ENCODE measurements at places on chromosomes 4 and X.

- DNase-seq = peak; percentile 68
Measured at GRCh38 chr4:169282429-169283113, 11.8 kb upstream of the SH3RF1 start.

DNA sequence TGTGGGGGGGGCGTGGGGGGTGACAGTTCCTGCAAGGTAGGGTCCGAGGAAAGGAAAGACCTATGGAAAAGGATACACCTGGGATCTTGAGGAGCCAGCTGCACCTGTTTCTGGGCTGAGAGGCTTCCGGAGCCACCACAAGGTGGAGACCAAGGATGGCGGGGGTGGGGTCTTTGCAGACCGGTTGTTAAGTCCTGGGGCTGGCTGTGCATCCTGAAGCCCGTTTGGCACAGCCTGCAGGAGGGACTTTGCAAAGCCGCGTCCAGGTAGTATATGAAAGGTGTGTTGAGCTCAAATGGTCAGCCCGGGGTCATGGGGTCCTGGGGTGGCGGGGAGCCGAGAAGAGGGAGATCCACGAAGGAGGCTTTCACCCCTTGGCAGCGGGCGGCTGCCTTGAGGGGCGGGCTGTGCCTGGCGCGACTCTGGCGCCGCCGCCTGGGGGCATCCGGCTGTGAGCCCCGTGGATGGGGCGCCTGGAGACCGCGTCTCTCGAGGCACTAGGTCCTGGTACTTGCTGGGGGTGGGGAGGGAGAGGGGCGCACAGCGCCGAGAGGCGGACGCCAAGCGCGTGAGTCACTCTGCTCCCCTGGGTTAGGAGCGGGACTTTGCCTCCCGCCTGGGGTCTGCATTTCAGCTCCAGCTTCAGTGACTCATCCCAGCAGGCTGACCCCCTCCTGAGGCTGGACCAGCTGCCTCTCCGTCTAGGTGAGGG lies 58.2 kb upstream of the DYNLT3 start:
- DNase-seq = no peak

- DNase-seq = no peak
Measured at GRCh38 chr4:184475498-184475897, 1.1 kb upstream of the IRF2 start.

DNA sequence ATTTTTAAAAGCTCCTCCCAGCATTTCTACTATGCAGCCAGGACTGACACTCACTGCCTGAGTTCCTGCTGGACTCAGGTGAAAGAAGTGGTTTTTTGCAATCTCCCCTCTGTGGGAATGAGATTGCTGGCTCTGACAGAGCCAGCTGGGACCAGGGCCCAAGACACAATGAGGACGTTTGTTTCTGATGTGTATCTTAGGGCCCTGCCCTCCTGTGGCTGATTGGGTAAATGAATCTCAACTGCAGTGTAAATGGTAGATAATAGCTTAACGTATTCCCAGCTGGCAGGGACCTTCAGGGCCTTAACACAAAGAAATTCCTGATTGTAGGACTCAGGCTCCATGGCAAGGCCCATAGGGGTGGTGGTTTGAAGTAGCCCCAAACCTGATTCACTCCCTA lies 85.8 kb upstream of the PRPS1 start:
- no peak for DNase-seq

- no peak for DNase-seq
Measured at GRCh38 chr4:69830192-69830559, 29.8 kb downstream of the SULT1E1 start.

DNA sequence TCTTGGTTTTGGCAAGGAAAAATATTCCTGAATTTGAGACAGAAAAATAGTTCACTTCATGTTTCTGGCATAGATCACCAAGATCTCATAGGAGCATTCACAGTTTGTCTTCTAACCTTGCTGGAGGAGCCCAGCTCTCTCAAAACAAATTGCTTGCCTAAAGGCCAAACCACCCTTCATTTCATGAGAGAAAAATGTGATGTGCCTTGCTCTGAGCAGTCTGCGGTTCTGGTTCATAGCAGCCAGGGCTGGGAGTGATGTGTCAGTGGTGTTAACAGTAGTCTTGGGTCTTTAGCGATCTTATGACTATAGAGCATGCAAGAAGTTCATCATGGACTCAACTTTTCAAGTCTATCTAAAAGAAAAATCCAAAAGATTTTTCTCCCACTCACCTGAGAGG lies 183.3 kb downstream of the DCLK2 start:
- no peak for DNase-seq

DNA sequence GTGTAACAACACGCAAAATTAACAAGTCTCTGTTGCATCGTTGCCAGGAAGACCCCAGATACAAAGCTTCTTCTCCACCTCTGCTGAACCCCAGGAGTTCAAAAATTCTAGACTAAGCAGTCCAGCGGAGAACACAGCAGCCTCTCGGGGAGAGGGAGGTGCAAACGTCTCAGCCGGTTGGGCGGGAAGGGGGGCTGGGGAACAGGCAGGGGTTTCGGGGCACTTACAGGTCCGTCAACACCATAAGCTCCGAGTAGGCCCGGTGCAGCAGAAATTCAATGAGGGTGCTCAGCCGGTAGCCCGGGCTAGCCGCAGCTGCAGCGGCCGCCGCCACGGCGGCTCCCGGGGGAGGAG lies 394 bp downstream of the MED14 start:
- DNase-seq = no peak

GRCh38 chrX:104284507-104284906 lies 29.8 kb upstream of the ESX1 start:
- DNase-seq = no peak

DNA sequence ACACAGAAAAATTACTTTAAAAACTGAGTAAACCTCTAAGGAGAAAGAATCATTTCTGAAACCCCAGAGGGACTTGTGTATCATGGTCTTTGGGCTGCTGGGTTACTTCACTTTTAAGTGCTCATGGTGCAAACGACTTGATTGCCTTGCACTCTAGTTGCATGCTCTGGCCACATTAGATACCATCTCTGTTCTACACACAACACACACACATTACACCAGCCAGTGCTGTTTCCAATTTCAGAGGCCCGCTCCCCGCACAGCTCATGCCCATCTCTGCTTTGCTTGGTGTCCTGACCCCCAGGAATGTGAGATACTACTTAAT lies 2.1 kb downstream of the PPP3CA start:
- DNase-seq = no peak

DNA sequence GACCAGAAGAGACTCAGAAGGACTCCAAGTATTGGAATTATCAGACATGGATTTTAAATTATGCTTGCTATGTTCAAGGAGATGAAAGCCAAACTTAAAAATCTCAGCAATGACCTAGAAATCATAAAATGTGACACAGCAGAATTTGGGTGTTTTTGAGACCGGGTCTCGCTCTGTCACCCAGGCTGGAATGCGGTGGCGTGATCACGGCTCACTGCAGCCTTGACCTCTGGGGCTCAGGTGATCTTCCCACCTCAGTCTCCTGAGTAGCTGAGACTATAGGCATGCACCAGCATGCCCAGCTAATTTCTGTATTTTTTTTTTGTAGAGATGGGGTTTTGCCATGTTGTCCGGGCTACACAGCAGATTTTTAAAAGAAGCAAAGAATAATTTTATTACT lies 12.7 kb downstream of the TAB3 start:
- no peak for DNase-seq

DNA sequence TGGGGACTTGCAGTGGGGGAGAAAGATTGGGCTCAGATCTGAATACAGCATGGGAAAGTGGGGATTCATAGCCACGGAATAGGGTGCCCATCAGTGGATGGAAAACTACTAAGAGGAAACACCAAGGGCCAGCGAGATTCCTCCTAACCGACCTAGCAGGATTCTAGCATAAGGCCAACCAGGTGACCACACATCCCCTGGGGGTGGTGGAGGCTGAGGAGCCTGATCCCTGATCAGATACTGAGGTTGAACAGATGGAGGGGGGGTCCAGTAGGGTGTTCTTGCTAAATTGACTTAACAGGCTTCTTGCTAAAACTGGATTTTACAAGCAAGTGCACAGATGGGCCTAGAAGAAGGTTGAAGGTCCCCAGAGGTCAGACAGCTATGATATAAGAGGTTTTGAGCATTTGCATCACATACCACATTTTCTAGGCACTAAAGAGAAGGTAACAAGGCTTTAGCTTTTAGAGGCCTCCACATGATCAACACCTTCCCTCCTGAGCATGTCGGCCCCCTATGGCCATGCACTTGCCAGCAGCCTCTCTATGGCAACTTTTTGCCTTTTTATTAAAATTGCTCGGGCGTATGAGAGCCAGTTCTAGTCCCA lies 69.1 kb upstream of the PUDP start:
- DNase-seq = no peak

- peak; percentile 69 for DNase-seq
Measured at GRCh38 chr4:3111461-3111860, 37.0 kb downstream of the HTT start.

DNA sequence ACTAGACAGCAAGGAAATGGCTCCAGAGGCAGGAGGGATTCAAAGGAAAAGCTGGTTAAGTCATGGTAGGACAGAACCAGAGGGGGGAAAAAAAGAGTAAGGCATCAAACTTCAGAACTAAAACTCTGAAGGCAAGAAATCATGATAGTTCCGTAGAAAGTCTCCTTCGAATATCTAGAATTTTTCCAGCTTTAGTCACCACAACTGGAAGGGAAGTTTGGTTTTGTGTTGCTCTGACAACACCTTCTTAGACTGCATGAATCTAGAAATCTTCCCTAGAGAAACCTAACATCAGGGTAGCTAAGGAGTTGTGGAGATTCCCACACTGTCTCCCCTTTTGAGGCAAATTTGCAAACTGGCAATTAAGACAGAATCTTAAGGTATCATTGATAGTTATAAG lies 33.7 kb downstream of the AMMECR1 start:
- peak; percentile 49 for DNase-seq

- peak; percentile 9 for DNase-seq
Measured at GRCh38 chr4:56908206-56909085, 746 bp downstream of the REST start.

Measured in HS-5 (cell line).